ENCODE measurements at places on chromosomes 7 and 10.
A peak's percentile ranks its signal among the peaks of the same experiment; 100 is the strongest.

DNA sequence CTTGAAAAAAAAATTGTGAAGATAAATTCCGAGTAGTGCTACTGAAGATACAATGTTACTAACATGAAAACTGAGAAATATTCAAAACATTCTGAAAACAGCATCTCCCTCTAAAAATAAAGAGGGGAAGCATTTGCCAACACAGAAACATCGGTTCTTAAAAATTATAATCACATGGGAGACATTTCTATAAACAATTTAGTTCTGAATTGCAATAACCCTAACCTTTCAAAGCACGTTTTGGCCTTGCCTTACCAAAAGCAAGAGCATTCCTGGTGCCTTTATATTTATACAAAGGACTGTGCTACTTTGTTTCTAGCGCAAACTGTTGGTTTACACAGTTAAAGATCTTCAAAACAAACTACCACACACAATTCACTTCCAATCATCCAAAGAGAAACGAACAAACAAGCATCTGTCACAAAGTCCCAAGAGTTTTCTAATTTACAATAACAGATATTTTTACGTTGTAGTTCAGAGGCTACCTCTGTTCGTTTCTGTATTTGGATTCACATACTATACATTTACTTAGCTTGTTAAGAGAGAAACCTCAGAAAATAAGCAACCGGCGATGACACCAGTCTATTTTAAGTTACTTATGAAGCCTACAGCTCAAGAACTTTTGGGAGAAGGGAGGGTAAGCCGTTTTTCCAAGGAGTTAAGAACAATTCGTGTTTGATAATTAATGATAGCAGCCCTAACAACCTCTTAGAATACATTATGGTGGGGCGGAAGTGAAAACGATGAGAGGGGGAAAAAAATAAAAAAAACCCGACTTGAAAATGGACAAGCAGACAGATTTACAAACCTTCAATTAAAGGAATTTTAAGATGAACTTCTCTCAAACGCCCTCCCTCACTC, 1.3 kb downstream of the ABI1 start:
- ATAC-seq: no peak

GRCh38 chr7:77403957-77404356, 12.2 kb downstream of the GSAP start:
- peak; percentile 43 for ATAC-seq

- ATAC-seq: no peak
Measured at GRCh38 chr7:131836733-131837132, 280.3 kb upstream of the PODXL start.

DNA sequence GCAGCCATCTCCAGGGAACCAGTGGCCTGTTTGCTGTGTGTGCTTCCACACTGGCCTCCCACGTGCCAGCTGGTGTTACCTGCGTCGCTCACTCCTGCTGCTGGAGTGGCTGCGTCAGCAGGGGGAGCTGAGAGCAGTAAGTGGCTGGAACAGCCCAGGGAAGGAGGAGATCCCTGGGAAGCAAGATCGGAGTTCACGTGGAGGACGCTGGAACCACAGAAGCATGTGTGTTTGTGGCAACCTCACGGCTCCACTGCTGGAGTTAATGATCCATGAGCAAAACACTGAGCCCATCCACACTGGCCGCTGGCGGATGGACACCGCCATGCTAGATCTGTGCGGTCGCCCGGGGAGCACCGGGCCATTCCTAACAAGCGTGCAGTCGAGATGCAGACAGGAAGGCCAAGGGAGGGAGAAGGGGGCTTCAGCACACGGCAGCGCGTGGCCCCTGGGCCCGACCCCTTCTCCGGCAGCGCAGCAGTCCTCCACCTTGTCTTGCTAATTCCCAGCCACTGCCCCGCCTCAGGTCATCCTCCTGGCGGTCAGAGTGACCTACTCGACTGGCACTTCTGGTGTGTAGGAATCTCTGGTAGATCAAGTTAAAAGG, 68.5 kb upstream of the EEPD1 start:
- peak; percentile 66 for ATAC-seq

DNA sequence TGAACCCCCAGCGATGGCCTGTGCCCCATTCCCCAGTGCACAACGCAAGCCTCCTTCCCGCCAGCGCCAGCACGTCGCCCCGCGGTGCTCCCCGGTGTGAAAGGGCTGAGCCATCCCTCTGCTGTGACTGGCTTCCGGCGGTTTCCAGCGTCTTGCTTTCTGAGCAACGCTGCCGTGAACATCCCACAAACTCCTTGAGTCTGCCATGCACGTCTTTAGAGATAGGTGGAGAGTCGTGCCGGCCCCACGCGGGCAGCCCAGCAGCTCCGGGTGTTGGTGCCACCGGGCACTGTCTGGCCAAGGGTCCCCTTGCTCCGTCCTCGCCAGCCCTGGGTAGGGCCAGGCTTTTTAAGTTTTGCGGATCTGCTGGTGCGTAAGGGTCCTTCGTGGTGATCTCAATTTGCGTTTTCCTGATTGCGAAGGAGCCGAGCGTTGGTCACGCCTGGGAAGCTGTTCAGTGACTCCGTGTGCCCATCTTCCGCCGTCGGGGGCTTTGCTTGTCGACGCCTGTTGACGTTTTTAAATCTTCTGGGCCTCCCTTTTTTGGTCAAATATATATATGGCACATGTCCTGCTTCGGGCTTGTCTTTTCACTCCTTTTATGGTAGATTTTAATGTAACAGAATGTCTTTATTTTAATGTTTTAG, 70.6 kb downstream of the FOXL3 start:
- no peak for ATAC-seq

GRCh38 chr10:31000071-31000782, 31.4 kb downstream of the ZNF438 start:
- no peak for ATAC-seq

Measured in esophagus mucosa (tissue), 1 donor.